ENCODE measurements at places on chromosomes 2 and 18. TPM values are rescaled to one million over a fixed set of nuclear protein-coding genes. Genes with fewer than 3 reads are reported as not detected.

The SULT1C2 gene
- total RNA-seq = 0.39 TPM

The TNS1 gene
- total RNA-seq = 17.4 TPM

The ALKAL2 gene
- total RNA-seq = not detected

The DPP4 gene
- total RNA-seq = 0.69 TPM

The FEV gene
- total RNA-seq = not detected

The DNAJC5G gene
- not detected for total RNA-seq

The B3GNT7 gene
- total RNA-seq = 2.2 TPM

The MC5R gene
- total RNA-seq = 0.06 TPM

The POTEI gene
- total RNA-seq = 0.01 TPM

The DCDC2C gene
- total RNA-seq = 0.15 TPM

The FAP gene
- total RNA-seq = 0.11 TPM

The ZNF521 gene
- total RNA-seq = not detected

The DOK1 gene
- 4.4 TPM for total RNA-seq

The LIMS3 gene
- total RNA-seq = not detected

The LRRC30 gene
- total RNA-seq = not detected

The GALNT3 gene
- not detected for total RNA-seq

The DLX1 gene
- 2.7 TPM for total RNA-seq

The CEP76 gene
- total RNA-seq = 6.9 TPM

The TUBA4B gene
- 0.10 TPM for total RNA-seq

The QPCT gene
- 20.8 TPM for total RNA-seq

The OTOS gene
- not detected for total RNA-seq

The THUMPD2 gene
- total RNA-seq = 12.4 TPM

The NTSR2 gene
- 0.08 TPM for total RNA-seq

The OR6B2 gene
- not detected for total RNA-seq

The SERPINB13 gene
- not detected for total RNA-seq

The CROCC2 gene
- total RNA-seq = not detected

The IL36A gene
- not detected for total RNA-seq

The ADAM23 gene
- 10.0 TPM for total RNA-seq

The NGEF gene
- 13.0 TPM for total RNA-seq

The EVX2 gene
- total RNA-seq = not detected

The LMAN2L gene
- total RNA-seq = 21.2 TPM

The OXER1 gene
- total RNA-seq = not detected

The ADCY3 gene
- total RNA-seq = 75.5 TPM

The LIMS4 gene
- 0.60 TPM for total RNA-seq

The STARD6 gene
- not detected for total RNA-seq

The FSHR gene
- not detected for total RNA-seq

The MARCO gene
- not detected for total RNA-seq

The C1GALT1C1L gene
- 2.6 TPM for total RNA-seq

The DNAH7 gene
- 1.2 TPM for total RNA-seq

The ARHGAP28 gene
- total RNA-seq = not detected

The OSBPL6 gene
- 5.8 TPM for total RNA-seq

The STPG4 gene
- total RNA-seq = not detected

The G6PC2 gene
- total RNA-seq = not detected

The ANTXR1 gene
- 127 TPM for total RNA-seq

The IL1A gene
- 0.18 TPM for total RNA-seq

The ZEB2 gene
- total RNA-seq = 8.6 TPM

The UGT1A3 gene
- total RNA-seq = 0.09 TPM

The CPO gene
- total RNA-seq = 0.05 TPM

The POMC gene
- 0.06 TPM for total RNA-seq

The ACADL gene
- not detected for total RNA-seq

The RNU2-63P gene
- not detected for total RNA-seq

The SERPINB3 gene
- 0.06 TPM for total RNA-seq

The CCBE1 gene
- total RNA-seq = 9.8 TPM

The TEX44 gene
- not detected for total RNA-seq
